Activated CD4-positive, alpha-beta memory T cell treated with anti-CD3 and anti-CD28 coated beads for 36 hours (primary cell): ENCODE measurements at places on chromosomes 6 and 20. TPM values are rescaled to one million over a fixed set of nuclear protein-coding genes. Genes with fewer than 3 reads are reported as not detected.

The RIMS4 gene
- total RNA-seq = not detected

GRCh38 chr6:111260570-111261298 is 173.4 kb downstream of the SLC16A10 start:
- DNase-seq = no peak

The ZNF322 gene
- total RNA-seq = 11.3 TPM

- DNase-seq = no peak
Observed at GRCh38 chr20:44357555-44358125, 2.1 kb downstream of the HNF4A start.

- no peak for DNase-seq
Observed at GRCh38 chr20:62413025-62413570, 6.0 kb upstream of the CABLES2 start.

DNA sequence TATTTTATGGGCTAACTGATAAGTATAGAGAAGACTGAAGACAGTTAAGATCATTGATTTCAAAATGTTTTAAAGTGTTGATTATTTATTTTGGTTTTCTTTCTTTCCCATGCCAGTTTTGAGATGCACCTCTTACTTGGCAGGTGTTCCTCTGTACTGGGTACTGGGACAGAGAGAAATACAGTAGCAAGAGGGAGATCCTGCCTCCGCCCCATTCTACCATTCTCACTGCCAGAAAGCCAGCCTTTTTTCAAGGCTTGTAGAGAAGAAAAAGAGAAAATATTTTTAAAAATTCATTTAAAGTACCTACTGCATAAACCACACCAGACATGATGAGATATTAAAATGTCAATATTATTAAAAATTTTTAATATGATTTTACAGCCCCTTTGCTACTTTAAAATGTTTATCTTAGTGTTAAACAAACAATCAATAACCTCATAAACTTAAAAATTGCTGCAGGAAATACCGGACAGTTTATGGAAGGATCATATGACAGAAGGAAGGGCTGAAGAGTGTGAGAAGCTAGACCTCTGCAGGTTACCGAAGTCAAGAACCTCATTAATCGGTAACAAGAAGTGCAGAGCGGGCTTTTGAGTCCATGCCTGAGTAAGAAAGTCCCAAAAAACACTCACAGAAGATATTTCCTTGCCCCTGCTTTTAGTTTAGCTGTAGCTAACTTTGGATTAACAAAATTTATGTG is 117.8 kb upstream of the ESR1 start:
- DNase-seq = no peak

DNA sequence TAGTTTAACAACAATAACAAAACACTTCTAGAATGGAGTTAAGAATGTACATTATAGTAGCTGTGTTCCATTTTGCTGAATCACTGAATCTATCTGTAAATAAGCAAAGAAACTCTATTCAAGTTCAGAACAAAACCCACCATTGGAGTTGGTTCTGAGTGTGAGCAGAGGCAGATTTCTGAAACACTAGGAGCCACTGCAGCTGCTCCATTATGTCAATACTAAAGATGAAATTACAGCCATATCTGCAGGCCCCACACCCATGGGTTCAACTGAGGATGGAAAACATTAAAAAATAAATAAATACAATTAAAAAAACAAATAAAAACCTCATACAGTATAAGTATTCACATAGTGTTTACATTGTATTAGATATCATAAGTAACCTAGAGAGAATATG is 91.0 kb downstream of the REPS1 start:
- no peak for DNase-seq

- no peak for DNase-seq
Observed at GRCh38 chr6:29295181-29295585, 6.3 kb upstream of the OR14J1 start.

DNA sequence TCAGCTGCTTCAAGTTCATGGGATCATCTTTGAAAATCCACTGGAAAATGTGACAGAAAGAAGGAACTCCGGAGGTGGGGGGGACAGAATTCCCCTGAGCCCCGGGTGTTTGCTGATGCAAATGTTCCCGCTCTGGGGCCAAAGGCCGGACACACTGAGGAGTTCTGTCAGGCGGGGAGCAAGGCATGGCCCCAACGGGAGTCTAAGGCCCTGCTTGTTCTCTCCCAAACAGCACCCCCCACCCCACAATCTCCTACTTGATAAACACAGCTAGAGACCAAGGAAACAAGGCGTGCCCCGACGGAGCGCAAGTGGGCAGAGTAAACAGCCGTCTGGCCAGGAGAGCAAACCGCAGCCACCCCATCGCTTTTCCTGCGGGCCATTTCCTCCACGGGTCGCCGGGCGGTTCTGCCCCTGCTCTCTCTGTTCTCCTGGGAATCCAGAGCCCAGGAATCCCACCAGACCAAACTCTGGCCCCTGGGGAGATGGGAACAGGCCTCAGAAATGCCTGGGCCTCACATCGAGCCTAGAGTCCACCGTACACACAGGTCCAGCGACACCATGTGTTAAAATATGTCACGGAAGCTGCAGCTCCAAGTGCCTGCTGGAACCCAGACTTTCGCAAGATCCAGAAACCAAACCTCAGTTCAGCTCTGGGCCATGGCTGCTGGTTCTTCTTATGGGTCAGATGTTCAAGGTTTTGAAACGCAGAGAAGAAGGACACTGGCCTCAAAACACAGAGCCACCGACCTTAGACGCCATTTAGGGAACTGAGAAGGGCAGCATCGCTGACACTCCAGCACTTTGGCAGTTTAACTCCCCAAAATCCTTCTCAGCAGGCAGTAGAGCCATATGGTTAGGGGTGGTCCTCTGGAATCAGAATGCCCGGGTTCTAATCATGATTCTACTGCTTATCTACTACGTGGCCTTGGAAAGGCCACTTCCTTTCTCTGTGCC is 104.2 kb downstream of the PREX1 start:
- DNase-seq = no peak

The MROH8 gene
- 2.0 TPM for total RNA-seq

DNA sequence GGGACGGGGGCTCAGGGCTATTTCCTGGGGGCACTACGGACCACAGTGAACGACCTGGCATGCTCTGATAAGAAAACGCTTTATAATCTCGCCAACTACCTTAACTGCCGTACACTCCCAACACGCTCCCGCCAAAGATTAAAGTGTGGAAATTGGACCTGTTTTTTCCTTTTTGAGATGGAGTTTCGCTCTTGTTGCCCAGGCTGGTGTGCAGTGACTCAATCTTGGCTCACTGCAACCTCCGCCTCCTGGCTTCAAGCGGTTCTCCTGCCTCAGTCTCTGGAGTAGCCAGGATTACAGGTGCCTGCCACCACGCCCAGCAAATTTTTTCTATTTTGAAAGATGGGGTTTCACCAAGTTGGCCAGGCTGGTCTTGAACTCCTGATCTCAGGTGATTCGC is 346 bp upstream of the SLC44A4 start:
- DNase-seq = no peak

GRCh38 chr6:16471222-16471909 is 233.0 kb downstream of the GMPR start:
- DNase-seq = no peak

DNA sequence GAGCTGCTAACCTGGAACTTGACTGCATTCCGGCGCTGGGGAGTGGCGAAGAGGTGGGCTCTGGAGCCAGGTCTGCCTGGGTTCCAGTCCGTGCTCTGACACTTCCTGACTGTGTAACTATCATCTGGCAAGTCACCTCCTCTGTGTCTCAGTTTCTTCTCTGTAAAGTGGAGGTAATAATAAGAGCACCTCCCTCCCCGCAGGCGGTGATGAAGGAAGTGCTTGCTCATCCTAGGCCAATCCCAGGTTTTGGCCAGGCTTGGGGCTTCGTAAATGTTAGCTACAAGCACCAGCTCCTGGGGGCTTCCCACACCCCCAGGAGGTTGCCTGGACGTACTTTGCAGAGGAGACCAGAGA is 32.8 kb downstream of the SNAI1 start:
- DNase-seq = no peak

DNA sequence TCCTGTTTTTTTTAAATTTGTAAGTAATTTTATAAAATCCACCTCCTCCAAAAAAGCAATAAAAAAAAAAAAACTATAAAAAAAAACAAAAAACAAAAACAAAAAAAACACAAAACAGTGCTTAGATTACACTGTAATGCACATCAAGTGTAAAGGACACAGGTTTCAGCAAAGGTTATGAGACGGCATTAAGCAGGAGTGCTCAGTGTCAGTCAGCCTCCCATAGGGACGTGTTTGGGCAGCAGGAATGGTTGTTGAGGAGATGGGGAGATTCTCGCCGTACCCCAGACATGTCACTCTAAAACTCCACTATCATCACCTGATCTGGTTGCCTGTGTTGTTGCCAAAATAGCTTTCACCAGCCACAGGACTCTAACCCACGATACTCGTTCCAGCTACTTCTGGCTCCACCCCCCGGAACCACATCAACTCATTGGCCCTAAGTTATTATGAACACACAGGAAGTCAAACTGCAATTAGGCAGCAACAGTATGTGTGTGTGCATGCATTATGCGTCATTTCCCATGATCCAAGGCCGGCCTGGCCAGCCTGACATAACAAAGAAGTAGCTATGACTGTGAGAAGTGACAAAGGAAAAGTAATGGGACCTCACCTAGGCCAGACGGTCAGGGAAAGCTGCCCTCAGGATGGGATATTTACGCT is 28.7 kb downstream of the ECT2L start:
- peak; percentile 62 for DNase-seq

DNA sequence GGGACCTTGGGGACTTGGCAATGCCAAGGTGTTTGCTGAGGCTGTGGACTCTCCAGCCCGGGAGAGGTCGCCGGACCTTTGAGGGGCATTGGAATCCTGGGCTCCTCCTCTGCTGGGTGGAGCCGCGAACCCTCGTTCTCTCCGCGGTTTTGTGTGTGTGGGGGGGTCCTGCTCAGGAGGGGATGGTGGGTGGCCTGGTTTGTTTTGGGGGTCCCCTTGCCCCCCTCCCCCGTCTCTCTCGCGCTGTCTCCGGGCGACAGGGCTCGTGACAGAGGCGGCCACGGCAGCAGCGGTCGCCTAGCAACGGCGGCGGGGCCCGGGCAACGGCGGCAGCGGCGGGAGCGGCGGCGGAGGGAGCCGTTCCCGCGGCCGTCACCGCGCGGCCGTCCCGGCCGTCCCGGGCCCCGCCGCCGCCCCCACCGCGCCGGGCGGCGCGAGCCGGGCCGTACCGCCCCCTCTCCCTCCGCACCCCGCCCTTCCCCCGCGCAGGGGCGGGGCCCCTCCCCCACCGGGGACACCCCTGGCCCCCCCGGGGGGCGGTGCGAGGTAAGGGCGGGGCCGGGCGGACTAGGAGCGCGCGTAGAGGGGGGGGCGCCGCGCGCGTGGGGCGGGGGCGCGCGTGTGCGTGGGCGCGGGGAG is 7.8 kb downstream of the SYNGAP1 start:
- peak; percentile 65 for DNase-seq

- DNase-seq = no peak
Observed at GRCh38 chr20:62460678-62461077, 15.1 kb downstream of the GATA5 start.

The GPLD1 gene
- total RNA-seq = 0.19 TPM

GRCh38 chr6:68447112-68447511 is 188.0 kb upstream of the ADGRB3 start:
- DNase-seq = no peak

GRCh38 chr6:38503032-38503773 is 136.5 kb downstream of the BTBD9 start:
- no peak for DNase-seq

The AGPAT1 gene
- total RNA-seq = 34.0 TPM

The PRRT1 gene
- total RNA-seq = 0.36 TPM

DNA sequence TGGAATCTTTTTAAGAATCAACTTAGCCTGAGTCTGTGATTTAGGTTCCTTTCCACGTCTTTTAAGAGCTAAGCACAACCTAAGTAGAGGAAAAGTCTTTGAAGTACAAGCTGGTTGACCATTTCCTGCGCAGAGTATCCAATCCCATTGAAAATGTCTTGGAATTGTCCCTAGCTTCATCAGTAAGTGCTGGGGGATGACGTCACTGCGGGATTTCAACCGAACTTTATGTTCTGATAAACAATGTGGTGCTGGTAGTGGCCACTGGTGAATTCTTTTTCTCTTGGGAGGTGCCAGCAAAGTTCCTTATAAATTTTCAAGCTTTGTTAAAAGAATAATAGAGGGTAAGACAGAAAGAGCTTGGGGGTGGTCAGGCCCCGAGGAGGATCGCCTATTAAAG is 69.2 kb downstream of the PDE7B start:
- DNase-seq = no peak

The HSPA1B gene
- 59.5 TPM for total RNA-seq

- DNase-seq = no peak
Observed at GRCh38 chr6:53640361-53640760, 25.2 kb downstream of the KLHL31 start.

GRCh38 chr6:169022079-169022478 is 231.6 kb downstream of the THBS2 start:
- DNase-seq = no peak

- DNase-seq = no peak
Observed at GRCh38 chr6:88302769-88303225, 136.7 kb upstream of the CNR1 start.

The RSPH3 gene
- 6.8 TPM for total RNA-seq

DNA sequence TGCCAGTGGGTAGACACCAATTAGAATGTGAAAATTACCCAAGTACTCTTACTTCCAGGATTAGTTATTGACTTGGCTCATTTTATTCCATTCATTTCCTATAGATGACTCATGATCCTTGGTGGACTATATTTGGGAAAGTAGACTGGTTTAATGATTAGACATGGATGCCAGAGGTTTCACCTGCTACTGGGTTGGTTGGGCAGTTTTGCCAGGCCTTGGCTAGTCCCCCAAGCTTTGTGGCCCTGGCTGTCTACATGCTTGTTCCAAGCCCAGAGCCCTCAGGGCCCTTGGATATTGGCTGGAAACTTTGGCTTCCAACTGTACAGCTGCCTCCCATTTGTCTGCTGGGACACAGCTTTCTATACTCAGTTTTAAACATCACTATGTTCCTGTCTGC is 104.1 kb downstream of the ZFP64 start:
- no peak for DNase-seq

- no peak for DNase-seq
Observed at GRCh38 chr6:113122060-113122459, 735.1 kb upstream of the MARCKS start.

DNA sequence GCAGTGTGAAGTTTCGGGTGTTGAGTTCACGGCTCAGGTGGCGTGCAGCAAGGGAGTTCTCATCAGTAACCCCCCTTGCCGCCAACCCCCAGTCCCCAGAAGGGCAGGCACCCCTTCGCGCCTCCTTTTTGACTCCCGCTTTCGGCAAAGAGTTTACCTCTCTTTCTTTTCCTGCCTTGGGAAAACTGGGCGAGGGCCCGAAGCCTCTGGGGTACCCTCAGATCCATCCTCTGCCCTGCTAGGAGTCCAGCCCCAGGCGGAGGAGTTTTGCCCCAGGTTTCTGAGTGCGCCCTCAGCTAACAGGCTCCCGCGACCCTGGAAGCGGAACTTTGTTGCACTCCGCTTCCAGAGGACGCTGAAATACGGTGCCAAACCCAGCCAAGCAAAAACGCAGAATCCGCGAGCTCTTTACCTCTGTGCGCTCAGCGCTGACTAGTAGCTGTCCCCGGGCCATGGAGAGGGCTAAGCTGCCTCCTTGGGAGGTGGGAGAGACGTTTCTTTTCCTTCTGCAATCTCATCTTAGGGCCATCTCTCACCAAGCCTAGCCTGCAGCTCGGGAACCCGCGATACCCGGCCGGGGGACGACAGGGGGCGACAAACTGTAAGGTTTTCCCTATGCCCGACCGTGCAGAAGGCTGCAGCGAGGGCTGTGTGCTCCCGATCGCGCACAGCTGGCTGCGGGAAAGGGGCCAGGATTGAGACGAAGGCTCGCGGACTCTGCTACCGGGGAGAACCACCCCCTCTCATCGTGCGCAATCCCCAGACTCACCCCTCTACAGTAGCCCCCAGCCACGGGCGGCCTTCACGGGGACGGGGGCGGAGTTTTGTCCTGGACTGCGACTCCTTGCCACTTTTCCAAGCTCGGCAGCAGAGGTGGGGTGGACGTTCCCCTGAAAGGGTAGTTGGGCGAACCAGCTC is 2.7 kb upstream of the PAX1 start:
- DNase-seq = peak; percentile 64
